ENCODE measurements at places on chromosomes 5 and 9.

DNA sequence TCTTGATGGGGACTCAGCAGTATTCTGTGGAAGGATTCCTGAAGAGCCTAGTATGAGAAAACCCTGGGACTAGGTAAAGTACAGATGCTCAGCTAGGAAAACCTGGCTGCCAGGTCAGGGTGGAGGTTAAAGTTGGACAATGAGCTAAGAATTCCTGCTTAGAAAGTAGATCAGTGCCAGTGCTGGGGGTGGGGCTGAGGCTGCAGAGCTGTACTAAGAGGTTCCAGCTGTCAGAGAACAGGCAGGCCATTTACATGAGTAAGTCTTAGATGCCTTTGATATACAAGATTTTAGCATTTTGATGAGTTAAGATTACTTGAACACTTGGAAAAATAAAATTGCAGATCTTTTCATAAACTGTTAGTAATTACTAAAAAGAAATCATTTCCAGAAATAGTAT lies 332.3 kb upstream of the NUDT12 start:
- no peaks in the 10 kb centered on the region for H3K36me3 ChIP-seq
- no peaks in the 10 kb centered on the region for H3K4me1 ChIP-seq
- no peaks in the 10 kb centered on the region for H3K27me3 ChIP-seq
- DNase-seq = no peak
- no peak overlapping the region for H3K4me3 ChIP-seq

DNA sequence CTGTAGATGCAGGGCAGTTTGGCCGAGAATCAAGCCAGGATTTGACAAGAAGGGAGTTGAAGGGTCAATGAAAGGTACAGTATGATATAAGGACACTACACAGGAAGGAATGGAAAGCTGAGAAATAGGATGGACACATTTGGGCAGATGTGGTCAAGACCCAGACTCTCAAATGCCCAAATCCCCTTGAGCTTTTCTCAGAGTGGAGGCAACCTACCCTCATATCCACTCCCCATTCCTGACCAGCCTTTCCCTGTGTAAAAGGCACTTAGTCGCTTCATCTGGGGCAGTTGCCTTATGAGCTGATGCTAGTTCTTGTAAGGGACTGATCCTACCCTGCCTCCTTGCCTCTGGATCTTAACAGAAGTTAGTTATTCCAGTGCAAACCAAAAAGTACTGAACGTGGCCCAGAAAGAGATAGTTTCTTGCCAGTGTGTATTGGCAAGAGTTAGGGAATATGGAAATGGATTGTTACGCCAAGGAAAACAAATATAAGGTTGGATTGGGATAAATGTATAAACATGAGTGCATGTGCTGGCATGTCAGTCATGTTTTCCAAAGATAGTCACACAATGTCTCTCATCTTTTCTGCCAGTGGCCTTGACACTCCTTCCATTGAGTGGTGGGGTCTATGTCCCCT lies 4.1 kb upstream of the MCCC2 start:
- H3K27ac ChIP-seq = no peak overlapping the region
- DNase-seq = no peak
- no peaks in the 10 kb centered on the region for H3K27me3 ChIP-seq
- H3K4me1 ChIP-seq = peaks cover 12% of the 10 kb centered on the region

DNA sequence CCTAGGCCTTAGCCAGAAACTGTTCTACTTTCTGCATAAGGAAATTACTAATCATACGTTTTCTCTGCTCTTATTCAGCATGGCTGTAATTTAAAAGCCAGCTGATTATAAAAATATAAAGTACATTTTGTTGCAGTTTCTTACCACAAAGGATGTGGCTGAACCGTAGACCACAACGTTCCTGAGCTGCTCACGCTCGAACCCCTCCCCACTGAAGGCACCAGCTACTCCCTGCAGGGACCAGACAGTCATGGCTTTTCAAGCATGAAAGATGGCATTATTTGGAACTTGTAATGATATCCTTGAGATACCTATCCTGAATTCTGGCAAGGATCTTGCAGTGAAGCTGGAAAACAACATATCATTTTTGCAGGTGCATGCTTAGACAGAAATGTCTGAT lies 91.8 kb upstream of the DMRT1 start:
- H3K36me3 ChIP-seq = no peaks in the 10 kb centered on the region
- no peak overlapping the region for H3K4me3 ChIP-seq
- DNase-seq = peak; percentile 29
- no peaks in the 10 kb centered on the region for H3K27me3 ChIP-seq

- DNase-seq = no peak
- H3K27me3 ChIP-seq = no peaks in the 10 kb centered on the region
- no peaks in the 10 kb centered on the region for H3K4me1 ChIP-seq
- H3K27ac ChIP-seq = no peak overlapping the region
- no peak overlapping the region for H3K4me3 ChIP-seq
Observed at GRCh38 chr5:34551911-34552433, 104.2 kb upstream of the RAI14 start.

- H3K4me3 ChIP-seq = no peak overlapping the region
- H3K27ac ChIP-seq = no peak overlapping the region
- H3K27me3 ChIP-seq = no peaks in the 10 kb centered on the region
- DNase-seq = no peak
Observed at GRCh38 chr9:93081931-93082330, 14.1 kb upstream of the CARD19 start.

- H3K36me3 ChIP-seq = no peaks in the 10 kb centered on the region
- peaks cover 9% of the 10 kb centered on the region for H3K4me1 ChIP-seq
- no peaks in the 10 kb centered on the region for H3K27me3 ChIP-seq
- no peak overlapping the region for H3K4me3 ChIP-seq
Observed at GRCh38 chr5:110045158-110045557, 355.4 kb downstream of the MAN2A1 start.

DNA sequence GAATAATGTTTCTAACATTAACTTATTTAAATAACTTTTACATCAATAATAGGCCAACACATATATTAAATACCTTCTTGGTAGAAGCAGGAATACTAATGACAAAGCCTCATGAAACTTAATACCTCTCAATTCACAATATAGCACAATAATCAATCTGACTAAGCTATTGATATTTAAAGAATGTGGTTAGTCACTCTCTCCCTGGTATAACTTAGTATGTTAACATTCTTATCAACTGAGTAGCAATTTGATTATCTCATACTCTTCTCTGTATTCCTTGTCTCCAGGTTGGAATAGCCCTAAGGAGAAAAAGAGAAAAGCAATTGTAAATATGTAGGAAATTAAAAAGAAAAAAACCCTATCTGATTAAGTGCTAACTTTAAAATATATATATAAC lies 4.9 kb upstream of the PGGT1B start:
- DNase-seq = no peak
- H3K27ac ChIP-seq = no peak overlapping the region
- no peaks in the 10 kb centered on the region for H3K36me3 ChIP-seq
- H3K4me3 ChIP-seq = no peak overlapping the region

GRCh38 chr5:57316798-57317327 lies 143.0 kb downstream of the GPBP1 start:
- H3K4me3 ChIP-seq = no peak overlapping the region
- H3K4me1 ChIP-seq = no peaks in the 10 kb centered on the region
- no peak overlapping the region for H3K27ac ChIP-seq
- H3K36me3 ChIP-seq = no peaks in the 10 kb centered on the region

DNA sequence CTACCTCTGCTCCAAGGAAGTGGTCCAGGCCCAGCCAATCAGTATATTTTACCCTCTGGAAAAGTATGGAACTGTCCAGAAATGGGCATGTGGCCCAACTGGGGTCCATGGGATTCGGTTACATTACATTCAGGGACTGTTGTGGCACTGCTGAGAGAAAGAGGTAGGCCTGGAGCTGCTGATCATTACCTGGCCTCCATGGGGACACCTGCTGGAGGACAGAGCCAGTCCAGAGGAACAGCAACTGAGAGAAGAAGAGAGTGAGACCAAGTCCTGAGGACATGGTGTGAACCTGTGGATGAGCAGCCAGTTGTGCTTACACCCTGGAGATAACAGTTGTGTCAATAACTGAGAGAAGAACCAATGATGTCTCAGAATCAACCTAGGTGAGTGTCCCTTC lies 48.2 kb downstream of the HMHB1 start:
- no peaks in the 10 kb centered on the region for H3K27me3 ChIP-seq
- DNase-seq = no peak
- H3K27ac ChIP-seq = no peak overlapping the region
- no peaks in the 10 kb centered on the region for H3K36me3 ChIP-seq

GRCh38 chr5:6281818-6282217 lies 96.5 kb downstream of the MED10 start:
- no peaks in the 10 kb centered on the region for H3K4me1 ChIP-seq
- H3K27ac ChIP-seq = no peak overlapping the region
- no peak overlapping the region for H3K4me3 ChIP-seq
- no peak for DNase-seq

DNA sequence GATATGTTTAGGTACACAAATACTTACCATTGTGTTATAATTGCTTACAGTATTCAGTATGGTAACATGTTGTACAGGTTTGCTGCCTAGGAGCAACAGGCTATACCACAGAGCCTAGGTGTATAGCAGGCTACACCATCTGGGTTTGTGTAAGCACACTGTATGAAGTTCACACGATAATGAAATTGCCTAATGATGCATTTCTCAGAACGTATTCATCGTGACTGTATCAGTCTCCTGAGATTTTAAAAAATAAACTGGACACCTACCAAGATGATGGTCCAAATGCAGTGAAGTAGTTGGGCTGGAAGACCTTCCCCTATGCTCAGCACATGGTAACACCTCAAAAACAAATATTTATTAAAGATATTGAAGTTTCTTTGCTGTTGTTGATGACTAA lies 103.3 kb upstream of the NFIB start:
- DNase-seq = no peak
- no peak overlapping the region for H3K27ac ChIP-seq
- H3K4me3 ChIP-seq = no peak overlapping the region

- peaks cover 19% of the 10 kb centered on the region for H3K36me3 ChIP-seq
- peaks cover 5% of the 10 kb centered on the region for H3K4me1 ChIP-seq
- no peaks in the 10 kb centered on the region for H3K27me3 ChIP-seq
- DNase-seq = no peak
Observed at GRCh38 chr9:98129451-98129881, 10.4 kb upstream of the TRIM14 start.

DNA sequence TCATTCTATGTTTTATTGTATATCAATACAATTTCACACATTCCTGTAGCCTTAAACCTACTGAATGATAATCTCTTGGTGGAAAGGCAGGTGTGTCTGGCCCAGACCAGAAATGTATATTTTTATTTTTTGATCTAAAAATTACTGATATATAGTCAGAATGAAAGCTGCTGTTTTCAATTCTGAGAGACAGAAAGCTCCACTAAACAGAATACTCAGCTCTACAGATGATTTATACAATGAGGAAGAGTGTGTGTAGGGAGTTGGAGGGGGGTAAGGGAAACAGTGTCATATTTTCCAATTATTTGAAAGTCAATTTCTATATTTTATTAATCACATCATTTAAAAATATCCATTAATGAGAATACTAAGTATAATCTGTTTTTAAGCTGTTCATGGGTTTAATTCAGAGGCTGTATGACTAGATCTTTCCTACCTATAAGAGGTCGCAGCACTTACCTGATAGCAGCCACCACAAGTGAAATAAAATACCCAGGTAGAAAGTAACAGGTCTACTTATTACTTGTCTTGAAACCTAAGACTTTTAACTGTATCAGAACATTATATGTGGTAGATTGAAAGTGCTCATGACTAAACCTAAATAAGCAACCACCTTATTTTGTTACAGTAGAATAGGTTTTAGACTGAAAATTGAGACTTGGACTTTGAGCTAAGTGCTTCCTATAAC lies 183.4 kb downstream of the TMC1 start:
- H3K4me3 ChIP-seq = no peak overlapping the region
- no peak for DNase-seq
- no peaks in the 10 kb centered on the region for H3K4me1 ChIP-seq
- H3K27me3 ChIP-seq = no peaks in the 10 kb centered on the region

DNA sequence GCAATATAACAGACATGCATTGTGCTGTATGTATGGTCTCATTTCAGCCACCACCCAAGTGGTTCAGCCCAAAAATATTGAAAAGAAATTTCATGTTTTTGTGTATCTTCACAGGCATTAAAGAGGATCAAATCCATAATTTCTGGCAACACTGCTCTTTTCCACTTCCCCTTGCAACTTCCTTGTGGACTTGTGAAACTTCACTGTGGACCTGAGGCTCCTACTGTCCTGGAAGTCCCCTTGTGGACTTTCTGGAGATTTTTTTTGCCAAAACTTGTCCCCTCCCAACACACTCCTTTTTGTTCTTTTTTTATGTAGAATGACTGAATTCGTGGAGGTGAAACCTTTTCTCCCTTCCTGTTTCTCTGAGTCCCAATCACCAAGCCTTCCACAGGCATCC lies 14.3 kb downstream of the OTULINL start:
- H3K4me3 ChIP-seq = no peak overlapping the region
- H3K4me1 ChIP-seq = peaks cover 79% of the 10 kb centered on the region
- DNase-seq = no peak

- no peak for DNase-seq
- H3K4me3 ChIP-seq = no peak overlapping the region
- H3K27ac ChIP-seq = no peak overlapping the region
- H3K4me1 ChIP-seq = no peaks in the 10 kb centered on the region
- H3K27me3 ChIP-seq = no peaks in the 10 kb centered on the region
Observed at GRCh38 chr9:9605681-9606080, 1007.1 kb downstream of the PTPRD start.

DNA sequence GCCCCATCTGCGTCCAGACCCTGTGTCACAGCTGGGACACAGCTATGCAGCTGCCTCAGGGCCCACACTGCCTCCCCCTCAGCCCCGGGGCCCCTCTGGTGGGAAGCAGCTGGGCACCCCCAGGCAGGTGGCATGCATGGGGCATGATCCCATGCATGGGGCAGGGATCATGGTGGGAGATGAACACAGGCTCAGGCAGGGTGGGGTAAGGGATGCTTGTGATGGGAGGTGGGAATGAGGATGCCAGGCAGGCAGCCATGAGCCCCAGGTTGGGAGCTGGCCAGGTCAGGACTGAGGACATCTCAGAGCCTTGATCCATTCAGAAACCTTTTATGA lies 19.7 kb downstream of the EEIG1 start:
- no peak overlapping the region for H3K4me3 ChIP-seq
- H3K27me3 ChIP-seq = no peaks in the 10 kb centered on the region
- no peak for DNase-seq
- peak overlapping the region; percentile 37 for H3K27ac ChIP-seq
- peaks cover 100% of the 10 kb centered on the region for H3K4me1 ChIP-seq

DNA sequence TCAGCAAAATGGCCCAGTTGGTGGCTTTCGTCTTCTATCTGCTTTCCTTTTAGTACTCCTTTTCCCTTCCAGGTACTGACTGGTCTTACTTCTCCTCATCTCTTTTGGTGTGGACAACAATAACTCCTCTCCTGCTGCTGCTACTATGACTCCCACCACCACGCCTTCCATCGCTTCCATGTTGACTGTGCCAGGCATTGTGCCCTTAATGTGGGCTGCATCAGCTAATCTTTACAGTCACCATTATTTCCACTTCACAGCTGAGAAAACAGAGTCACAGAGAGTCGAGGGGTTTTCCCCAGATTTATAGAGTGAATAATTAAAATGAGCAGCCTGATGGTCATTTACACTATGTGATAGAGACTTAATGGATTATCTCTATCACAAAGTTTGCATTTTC lies 184.9 kb upstream of the IL12B start:
- no peak overlapping the region for H3K27ac ChIP-seq
- no peak overlapping the region for H3K4me3 ChIP-seq
- DNase-seq = no peak
- no peaks in the 10 kb centered on the region for H3K27me3 ChIP-seq
- H3K36me3 ChIP-seq = no peaks in the 10 kb centered on the region

GRCh38 chr5:39405083-39405843 lies 19.5 kb downstream of the DAB2 start:
- no peak for DNase-seq
- H3K27me3 ChIP-seq = no peaks in the 10 kb centered on the region
- no peak overlapping the region for H3K27ac ChIP-seq
